ENCODE measurements at places on chromosomes 16 and 17. TPM values are rescaled to one million over a fixed set of nuclear protein-coding genes. Genes with fewer than 3 reads are reported as not detected.

Gene KRTAP4-1
- not detected for total RNA-seq

Gene C1QL1
- total RNA-seq: 1.4 TPM

Gene HYDIN
- total RNA-seq: not detected

Gene GHDC
- total RNA-seq: 9.1 TPM

Gene CAVIN1
- total RNA-seq: 510 TPM

Gene PIPOX
- 1.1 TPM for total RNA-seq

Gene TBC1D26
- total RNA-seq: 0.78 TPM

Gene OR1A1
- total RNA-seq: not detected

Gene PSMD12
- total RNA-seq: 36.4 TPM

Gene TMC7
- 1.2 TPM for total RNA-seq

Data from osteocyte (in vitro differentiated cells).